ENCODE measurements at places on chromosomes 11 and 22.

GRCh38 chr11:124961972-124962609 lies 8.1 kb downstream of the CCDC15 start:
- no peak for DNase-seq

- DNase-seq: no peak
These were observed 54.2 kb downstream of the EP300 start for GRCh38 chr22:41146573-41146972.

- no peak for DNase-seq
These were observed 114.6 kb upstream of the SESN3 start for GRCh38 chr11:95345651-95346050.

- DNase-seq: no peak
These were observed 5.6 kb downstream of the LIPT2 start for GRCh38 chr11:74487875-74488274.

DNA sequence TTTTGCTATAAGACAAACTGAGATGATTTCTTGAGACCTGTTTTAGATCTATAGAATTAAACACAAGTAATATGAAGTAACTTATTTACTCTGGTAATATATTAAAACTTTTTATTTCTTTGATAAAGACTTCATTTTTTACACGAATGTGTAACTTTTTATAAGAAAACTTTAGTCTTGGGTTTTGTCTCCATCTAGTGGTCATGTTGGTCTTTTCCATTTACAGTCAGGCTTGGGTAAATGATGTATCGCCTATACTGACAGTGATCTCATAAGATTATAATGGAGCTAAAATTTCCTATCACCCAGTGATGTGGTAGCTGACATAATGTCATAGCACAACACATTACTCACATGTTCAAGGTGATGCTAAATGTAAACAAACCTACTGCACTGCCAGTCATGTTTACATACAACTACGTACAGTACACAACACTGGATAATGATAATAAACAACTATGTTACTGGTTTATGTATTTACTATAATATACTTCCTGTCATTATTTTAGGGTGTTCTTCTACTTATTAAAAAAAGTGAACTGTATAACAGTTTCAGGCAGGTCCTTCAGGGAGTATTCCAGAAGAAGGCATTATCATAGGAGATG lies 7.5 kb upstream of the C11orf97 start:
- DNase-seq: no peak

DNA sequence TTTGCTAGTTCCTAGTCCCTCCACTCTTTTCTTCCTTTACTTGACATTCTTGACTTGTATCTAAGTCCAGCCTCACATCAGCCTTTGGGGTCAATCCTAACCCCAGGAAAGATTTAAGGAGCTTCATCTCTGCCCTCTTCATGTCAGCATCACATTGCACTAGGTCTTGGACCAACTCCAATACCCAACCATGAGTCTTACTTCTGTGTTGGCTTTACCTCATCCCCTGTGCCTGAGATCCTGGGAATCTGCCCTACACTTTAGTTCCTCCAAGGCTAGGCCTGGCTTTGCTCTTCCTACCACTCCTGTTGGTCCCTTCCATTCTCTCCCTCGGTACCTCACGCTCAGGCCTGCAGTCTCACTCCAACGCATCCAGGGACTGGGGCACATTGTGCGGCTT lies 117.0 kb downstream of the SLC1A2 start:
- DNase-seq: no peak

- DNase-seq: no peak
These were observed 106.0 kb upstream of the TIMP3 start for GRCh38 chr22:32695451-32695891.

GRCh38 chr11:35223991-35224390 lies 85.0 kb downstream of the CD44 start:
- no peak for DNase-seq

- no peak for DNase-seq
These were observed 369.6 kb downstream of the TENM4 start for GRCh38 chr11:79071190-79071589.

- no peak for DNase-seq
These were observed 68.3 kb downstream of the DDIAS start for GRCh38 chr11:82969811-82970210.

DNA sequence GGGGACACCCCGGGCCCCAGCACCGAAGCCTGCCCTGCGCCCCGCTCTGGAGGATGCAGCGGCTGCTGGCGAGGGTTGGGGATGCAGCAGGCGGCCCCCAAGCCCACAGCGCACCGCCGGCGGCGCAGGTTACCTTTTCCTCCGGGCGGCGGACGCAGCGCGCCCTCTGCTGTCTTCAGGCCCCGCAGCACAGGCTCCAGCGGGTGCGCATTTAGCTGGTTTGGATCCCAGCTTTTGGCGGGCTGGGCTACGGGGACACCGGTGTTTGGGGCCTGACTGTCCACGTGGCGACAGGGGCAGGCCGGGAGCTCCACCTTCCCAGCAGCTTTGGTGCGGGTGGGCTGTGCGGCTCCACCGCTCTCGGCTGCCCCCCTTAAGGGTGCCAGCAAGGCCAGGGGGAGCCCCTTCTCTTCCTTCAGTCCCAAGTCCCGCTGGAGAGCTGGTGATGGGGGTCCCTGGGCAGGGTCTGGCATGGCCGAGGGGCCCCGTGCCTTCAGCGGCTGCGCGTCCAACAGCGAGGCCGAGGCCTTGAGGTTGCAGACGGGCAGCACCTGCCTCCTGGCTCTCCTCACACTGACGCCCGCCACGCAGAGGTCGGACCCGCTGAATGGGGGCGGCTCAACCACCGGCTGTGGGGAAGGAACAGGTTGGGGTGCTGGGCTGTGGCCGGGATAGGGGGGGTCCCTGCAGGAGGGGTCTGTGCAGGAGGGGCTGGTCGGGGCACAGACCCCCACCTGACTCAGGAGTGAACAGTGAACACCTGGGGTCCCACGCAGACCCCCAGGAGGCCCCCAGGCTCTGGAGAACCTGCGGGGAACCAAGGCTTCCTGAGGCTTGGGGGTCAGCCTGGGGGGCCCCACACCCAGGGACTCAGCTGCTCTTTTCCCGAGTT lies 18.0 kb upstream of the IL17REL start:
- peak; percentile 88 for DNase-seq

- no peak for DNase-seq
These were observed 37.0 kb downstream of the TENM4 start for GRCh38 chr11:79403839-79404238.

All from cardiac septum (tissue), 1 donor.